ENCODE measurements at places on chromosomes 11 and 22.

- no peak for DNase-seq
Measured at GRCh38 chr11:57430952-57431351, 4.0 kb upstream of the SLC43A3 start.

DNA sequence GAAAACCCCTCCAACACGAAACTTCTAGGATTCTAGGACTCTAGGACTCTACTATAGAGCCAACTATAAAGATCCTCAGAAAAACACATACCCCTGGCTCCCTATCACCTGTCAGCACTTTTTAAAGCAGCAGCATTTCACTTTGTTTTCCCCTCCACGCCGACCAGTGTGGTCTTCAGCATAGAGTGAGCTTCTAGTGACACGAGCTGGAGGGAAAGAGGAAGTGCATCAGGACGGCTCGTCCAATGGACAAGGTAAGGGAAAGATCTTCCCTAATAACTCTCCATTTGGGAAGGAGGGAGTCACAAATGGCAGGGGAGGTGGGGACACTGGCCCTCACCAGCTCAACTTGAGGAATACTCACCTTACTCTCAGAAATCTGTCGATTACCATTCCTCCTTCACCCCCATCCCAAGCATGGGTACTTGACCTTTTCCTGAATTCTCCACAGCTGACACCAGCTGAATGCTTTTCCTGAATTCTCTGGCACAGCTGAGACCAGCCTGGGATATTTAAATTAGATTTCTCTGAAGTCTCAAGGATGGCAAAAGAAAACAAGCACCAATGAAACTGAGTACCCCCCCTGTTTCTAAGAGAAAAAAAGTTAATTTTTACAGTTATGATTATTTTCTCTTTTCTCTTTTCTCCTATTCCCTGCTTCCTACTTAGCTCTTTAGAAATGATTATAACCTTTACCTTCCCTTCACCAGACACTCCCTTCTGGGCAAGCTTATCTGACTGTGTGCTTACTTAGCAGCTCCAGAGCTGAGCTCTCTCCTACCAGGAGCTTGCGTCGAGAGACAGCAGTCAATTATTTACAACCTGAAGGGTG lies 33.3 kb upstream of the NNMT start:
- DNase-seq: no peak

DNA sequence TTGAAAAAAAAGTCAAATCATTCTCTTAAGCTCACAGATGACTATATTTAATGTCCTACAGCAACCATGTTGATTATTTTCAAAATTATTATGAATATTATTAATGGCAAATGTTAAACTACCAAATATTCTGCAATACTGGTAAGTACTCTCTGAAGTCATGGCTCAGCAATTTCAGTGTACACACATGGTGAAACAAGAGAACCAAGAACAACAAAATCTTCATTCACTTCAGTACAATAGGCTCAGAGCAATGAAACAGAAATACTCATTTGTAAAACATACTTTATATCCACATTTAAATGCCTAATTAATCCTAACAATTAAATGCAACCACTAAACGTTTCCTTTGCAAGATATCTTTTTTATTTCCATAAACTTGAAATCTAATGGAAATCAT lies 347.2 kb downstream of the TTC28 start:
- DNase-seq: no peak

DNA sequence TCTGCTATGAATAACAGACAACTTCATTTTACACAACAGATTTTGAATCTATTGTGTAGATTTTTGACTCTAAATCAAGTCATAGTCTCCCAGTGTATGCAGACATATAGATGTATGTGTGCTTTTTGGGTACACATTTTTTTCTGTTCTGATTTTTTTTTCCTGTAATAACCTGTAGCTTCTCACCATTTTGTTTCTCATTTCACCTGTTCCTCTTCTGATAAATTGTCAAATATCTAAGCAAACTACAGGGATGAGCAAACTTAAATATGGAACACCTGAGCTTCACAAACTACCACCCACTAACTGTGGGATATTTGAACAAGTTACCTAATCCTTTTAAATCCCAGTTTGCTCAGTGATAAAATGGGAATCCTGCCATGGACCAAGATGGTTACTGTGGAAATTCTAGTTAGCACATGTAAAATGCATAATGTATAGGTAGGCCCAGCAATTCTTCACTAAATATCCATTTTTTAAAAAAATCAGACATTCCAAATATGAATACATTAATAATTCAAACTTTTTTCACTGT lies 15.7 kb downstream of the LGR4 start:
- DNase-seq: no peak

GRCh38 chr11:134267966-134268365 lies 8.2 kb upstream of the GLB1L3 start:
- no peak for DNase-seq

GRCh38 chr11:96091476-96091875 lies 167.6 kb upstream of the MTMR2 start:
- no peak for DNase-seq

DNA sequence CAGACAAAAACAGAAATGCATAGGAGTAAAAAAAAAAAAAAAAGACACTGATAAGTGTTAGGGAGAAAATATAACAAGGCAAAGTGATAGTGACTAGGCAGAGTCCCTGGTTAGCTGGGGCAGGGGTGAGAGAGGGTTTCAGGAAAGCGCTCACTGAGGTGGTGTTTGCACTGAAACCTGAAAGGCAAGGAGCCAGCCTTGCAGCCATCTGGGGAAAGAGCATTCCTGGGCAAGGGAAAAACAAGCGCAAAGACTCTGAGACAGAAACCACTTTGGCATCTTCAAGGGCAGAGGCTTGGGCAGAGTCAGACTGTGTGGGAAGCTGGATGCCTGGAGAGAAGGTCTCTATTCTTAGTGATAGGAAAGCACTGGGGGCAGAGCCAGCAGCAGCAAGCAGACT lies 14.5 kb downstream of the CLMP start:
- no peak for DNase-seq

DNA sequence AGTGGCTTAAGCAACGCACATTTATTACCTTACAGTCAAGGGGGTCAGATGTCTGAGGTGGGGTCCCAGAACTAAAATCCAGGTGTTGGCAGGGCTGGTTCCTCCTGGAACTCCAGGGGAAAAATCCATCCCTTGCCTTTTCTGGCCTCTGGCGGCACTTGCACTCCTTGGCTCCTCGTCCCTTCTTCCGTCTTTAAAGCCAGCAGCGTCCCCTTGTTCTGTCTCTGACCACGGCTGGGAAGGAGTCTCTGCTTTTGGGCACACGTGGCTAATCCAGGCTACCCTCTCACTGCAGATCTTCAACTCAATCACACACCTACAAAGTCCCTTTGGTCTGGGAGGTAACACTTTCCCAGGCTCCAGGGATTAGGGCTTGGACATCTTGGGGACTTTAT lies 73.5 kb upstream of the WNT7B start:
- DNase-seq: no peak

GRCh38 chr11:128492903-128493569 lies 94.3 kb downstream of the ETS1 start:
- no peak for DNase-seq

DNA sequence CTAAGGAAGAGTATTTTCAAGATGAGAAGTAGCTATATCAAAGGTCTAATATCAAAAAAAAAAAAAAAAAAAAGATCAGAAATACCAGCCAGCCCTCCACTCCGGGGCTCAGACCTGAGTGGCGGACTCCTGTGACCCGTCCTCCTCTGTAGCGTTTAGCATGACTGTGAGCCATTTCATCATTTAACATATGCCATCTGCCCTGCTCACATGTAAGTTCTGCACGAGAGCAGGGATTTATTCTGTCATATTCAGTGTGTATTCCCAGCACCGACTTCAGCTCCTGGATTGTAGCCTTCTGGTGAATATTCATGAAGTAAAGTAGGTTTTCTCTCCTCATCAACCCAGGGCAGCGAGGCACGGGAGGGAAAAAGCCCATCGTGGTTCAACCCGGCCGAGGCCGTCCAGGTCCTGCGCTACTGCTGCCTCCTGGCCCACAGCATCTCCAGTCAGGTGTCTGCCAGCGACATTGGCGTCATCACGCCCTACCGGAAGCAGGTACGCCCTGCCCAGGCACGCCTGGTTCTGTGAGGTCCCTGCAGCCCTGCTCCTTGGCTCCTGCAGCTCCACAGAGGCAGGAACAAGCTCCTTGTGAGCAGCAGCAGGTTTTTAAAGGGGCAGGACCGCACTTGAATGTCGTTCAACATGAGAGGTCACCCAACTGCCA lies 12.7 kb upstream of the PANX2 start:
- DNase-seq: no peak

DNA sequence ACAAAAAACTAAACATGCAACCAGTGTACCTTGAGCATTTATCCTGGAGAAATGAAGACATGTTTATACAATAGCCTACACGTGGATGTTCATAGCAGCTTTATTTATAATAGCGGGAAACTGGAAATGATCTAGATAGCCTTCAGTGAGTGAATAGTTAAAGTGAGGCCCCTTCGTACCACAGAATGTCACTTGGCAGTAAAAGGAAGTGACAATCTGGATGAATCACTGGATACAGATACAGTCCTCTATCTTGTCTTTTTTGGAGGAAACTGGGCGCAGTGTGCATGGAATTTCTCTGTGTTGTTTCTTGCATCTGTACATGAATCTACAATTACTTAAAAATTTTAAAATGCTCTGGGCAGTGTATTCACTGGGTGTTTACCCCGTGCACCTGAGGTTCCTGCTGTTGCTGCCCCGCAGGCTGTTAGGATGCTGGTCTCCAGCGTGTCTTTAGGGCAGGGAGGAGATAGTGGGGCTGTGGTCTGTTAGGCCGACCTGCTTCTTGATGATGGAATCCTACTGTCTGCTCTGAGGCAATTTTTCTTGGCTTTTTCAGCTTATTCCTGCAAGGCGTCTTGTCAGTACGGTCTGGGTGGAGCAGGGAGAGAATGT lies 23.2 kb downstream of the DERL3 start:
- DNase-seq: no peak

DNA sequence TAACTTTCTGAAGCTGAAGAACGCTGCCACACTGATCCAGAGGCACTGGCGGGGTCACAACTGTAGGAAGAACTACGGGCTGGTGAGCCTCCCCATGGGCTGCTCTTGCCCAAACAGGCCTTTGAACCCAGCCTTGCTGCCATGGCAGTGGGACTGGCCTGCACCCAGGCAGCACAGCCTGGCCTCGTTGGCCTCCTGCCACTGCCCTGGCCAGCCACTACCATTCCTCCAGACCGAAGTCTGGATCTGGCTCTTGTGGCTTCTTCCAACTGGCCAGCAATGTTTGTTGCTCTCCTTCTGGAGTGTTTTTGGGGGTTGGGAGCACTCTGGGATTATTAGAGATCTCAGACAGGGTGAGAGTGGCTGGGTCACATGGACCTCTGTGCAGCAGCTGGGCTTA lies 51.0 kb downstream of the MYO7A start:
- no peak for DNase-seq

DNA sequence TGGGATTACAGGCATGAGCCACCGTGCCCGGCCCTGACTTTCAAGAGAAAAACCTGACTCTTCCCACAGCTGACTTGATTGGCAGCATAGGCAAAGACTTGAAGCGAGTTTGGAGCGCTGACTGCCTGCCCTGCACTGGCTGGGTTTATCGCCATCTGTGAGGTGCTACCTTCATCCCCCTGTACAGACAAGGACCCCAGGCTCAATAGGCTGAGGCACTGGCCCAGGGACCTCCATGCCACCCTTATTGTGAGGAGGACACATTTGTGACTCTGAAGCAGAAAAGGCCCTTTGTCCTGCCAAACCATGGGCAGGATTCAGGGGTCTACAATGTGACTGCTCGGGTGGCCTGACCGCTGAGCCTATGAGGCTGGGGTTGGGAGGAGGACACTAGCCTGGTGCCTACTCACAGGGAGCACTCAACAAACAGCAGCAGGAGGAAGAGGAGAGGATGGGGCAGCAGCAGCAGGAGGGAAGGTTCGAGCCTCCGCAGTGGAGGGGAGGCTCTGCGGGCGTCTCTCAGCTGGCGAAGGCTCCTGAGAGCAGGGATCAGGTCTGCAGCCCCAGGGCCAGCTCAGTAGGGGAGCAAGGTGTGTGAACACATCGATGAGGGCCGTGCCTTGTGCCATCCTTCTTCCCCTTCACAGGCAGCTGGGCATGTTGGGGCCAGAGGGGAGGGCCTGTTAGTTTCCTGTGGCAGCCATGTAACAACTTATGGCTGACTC lies 72.9 kb upstream of the WNT7B start:
- no peak for DNase-seq

GRCh38 chr11:22792497-22792896 lies 37.1 kb downstream of the SVIP start:
- DNase-seq: no peak

- DNase-seq: no peak
Measured at GRCh38 chr11:124798991-124799347, 1.2 kb downstream of the MSANTD2 start.

DNA sequence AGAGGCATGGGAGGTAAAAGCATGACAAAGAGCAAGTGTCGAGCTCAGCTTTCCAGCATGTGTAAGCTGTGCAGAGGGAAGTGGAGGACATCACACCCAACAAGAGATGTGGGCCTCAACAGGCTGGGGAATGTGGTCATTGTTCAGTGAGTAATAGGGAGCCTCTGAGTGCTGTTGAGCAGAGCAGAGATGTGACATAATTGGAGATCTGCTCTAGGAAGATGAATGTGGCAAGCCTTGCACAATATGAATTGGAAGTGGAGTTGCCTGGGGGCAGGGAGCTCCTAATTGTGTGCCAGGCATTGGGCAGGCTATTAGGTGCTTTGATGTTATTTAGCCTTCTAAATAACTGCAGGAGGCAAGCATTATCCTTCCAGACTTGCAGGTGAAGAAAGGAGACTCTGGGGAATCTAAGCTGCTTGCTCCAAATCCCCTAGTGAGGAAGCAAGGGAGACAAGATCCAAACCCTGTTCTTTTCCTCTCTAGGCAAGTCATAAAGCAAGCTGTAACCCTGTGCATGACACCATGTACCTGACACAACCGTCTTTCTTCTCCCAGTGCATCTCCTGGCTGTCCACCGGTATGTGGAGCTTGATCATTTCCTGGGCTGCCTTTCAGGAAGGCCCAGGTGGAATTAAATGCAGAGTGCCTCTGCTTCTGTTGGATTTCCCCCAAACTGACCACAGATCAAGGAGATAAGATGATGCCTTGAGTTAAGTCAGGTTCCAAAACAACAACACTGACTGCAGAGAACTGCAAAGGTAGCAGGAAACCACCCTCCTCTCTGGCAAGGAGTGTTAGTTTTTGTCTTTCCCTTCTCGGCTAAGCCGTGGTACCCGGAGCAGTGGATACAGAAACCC lies 221.4 kb downstream of the TENM4 start:
- no peak for DNase-seq
